Prostate gland (tissue), 2 donors: ENCODE measurements at places on chromosomes 3 and 15. TPM values are rescaled to one million over a fixed set of nuclear protein-coding genes. Genes with fewer than 3 reads are reported as not detected.

- H3K27me3 ChIP-seq = no peaks in the 10 kb centered on the region
- no peak overlapping the region for H3K4me3 ChIP-seq
- no peak for DNase-seq
- H3K27ac ChIP-seq = no peak overlapping the region
Observed at GRCh38 chr15:92611995-92612745, 43.4 kb downstream of the FAM174B start.

Gene TGM5
- total RNA-seq = 11.3 TPM

DNA sequence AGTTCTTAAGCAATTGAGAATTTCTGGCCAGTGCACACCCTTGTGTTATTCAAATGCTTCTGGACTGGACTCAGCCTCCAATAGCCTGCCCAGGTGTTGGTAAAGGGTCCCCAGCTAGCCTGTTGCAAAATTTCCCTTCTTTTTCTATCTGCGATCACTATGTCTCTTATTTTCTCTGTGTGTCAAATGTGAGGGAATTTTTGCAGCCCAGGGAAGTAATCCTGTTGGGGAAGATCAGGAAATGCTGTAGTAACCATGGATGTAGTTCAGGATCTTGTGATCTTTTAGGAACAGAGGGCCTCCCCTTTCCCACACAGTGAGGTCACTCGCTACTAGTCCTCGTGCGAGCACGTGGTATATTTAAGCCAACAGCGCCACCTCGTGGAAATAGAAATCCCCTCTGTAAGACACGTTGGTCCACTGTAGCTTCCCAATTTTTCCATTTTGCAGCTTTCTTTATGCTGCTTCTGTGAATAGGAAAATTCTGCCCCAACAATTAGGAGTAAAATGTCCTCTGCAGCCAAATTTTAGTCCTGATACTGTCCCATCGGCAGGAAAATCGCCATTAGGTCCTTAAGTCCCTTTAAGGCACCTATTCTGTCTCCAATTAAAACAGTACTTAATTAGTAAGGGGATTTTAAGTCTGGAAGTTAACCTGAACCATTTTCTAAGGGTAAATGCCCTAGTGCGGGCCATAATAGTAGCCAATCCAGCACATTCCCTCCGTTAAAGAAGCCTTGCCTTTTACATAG, 4.0 kb upstream of the SMCO1 start:
- no peak overlapping the region for H3K27ac ChIP-seq
- no peaks in the 10 kb centered on the region for H3K36me3 ChIP-seq
- H3K27me3 ChIP-seq = no peaks in the 10 kb centered on the region
- no peak overlapping the region for H3K4me3 ChIP-seq
- no peaks in the 10 kb centered on the region for H3K4me1 ChIP-seq

Gene CCRL2
- 0.45 TPM for total RNA-seq
